ENCODE measurements at places on chromosomes 5 and 9.

DNA sequence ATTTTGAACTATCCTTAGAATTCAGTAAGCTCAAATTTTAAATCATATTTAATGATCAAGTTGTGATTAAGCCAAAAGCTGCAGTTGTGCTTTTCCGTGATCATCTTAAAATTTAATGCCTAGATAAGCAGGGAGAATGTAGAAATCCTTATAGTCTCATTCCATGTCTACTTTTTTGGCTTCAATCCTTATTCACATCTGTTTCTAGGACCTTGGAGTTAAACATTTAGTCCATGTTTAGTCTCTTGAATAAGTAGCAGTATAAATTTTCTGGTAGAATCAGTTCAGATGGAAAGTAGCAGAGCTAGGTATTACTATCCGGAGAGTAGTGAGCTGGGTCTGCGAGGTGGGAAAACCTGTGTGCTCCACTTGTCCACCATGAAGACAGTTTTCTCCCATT is 59.3 kb upstream of the RIOK2 start:
- DNase-seq, result no peak

- DNase-seq, result peak; percentile 70
Measured at GRCh38 chr5:153896701-153897100, 142.0 kb downstream of the FAM114A2 start.

GRCh38 chr9:131559421-131560000 is 14.2 kb downstream of the PRRT1B start:
- no peak for DNase-seq

GRCh38 chr9:136551401-136552116 is 5.7 kb upstream of the NOTCH1 start:
- DNase-seq, result no peak

DNA sequence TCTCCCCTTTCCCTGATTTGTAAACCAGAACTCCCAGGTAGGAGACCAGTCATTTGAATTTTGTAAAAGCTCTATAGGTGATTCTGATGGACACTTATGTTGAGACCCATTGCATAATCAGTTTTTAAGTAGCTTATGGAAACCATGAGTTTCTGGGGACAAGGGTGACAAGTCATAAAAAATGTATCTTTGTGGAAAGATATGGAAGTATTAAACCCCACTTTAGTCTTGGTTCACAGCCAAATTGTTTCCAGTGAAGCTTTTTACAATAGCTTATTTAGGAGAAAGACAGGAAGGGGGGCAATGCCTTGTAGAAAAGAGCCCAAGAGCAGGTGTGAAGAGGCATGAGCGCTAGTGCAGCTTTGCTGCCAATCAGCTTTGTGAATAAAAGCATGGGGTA is 453 bp upstream of the CCL28 start:
- no peak for DNase-seq

DNA sequence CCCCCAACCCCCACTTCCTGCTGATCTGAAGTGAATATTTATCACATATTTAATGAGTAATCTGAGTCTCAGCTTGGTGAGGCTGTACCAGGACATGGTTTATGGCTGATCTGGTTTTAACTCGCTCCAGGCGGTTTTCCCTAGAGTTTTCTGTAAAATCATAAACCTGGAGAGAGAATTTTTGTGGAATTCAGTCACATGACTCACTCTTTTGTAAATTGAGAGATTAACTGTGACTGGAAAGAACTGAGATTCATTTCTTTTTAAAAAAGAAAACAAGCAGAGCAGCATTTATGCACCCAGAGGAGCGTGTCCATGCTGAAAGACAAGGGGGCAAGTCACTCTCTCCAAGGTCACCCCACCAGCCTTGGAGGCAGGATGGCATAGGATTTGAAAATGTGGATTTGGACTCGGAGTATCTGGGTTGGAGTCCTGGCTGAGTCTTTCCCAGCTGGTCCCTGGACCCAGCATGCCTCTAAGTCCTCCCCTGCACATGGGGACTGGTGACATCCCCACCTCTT is 81.8 kb downstream of the ZNF618 start:
- DNase-seq, result no peak

DNA sequence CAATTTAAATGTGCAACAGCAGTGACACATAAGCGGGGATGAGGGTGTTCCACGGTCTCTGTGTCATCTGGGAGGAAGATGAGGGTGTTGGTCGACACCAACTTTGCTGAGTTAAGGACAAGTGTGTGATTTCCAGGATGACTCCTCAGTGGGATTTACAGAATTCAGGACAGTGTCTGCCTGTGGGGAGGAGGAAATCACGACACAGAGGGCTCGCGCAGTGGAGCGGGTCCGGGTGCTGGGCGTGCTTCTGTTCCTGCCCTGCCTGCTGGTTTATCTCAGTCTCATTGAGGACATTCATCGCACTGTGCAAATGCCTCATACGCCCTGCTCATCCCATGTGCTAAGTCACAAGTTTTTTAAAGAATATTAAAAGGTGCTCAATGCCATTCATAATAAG is 73.7 kb upstream of the ADAMTS2 start:
- no peak for DNase-seq

GRCh38 chr5:66074901-66075300 is 69.2 kb upstream of the SREK1 start:
- no peak for DNase-seq

- no peak for DNase-seq
Measured at GRCh38 chr5:132487841-132488555, 2.6 kb downstream of the IRF1 start.

GRCh38 chr5:158234323-158235158 is 375.6 kb upstream of the CLINT1 start:
- no peak for DNase-seq

GRCh38 chr5:135560858-135561257 is 17.9 kb downstream of the CXCL14 start:
- peak; percentile 51 for DNase-seq

- no peak for DNase-seq
Measured at GRCh38 chr9:90890146-90890810, 88.7 kb downstream of the SYK start.

DNA sequence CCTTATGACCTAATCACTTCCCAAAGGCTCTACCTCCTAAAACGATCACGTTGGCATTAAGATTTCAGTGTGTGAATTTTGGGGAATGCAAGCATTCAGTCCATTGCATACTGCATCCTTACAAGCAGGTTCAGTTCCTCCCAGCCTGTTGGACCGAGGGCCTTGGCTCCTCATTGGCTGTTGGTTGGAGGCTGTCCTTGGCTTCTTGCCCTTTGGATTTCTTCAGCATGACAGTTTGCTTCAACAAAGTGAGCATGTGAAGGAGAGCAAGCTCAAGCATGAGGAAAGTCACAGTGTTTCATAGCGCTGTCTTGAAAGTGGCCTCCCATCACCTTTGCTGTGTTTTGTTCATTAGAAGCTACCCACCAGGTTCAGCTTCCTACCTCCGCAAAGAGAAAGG is 109.5 kb downstream of the GADD45G start:
- no peak for DNase-seq

GRCh38 chr9:111078391-111079038 is 40.2 kb upstream of the LPAR1 start:
- no peak for DNase-seq

Measured in SIG-M5 (cell line).